LoVo (cell line): ENCODE measurements at places on chromosomes 1 and 21.

DNA sequence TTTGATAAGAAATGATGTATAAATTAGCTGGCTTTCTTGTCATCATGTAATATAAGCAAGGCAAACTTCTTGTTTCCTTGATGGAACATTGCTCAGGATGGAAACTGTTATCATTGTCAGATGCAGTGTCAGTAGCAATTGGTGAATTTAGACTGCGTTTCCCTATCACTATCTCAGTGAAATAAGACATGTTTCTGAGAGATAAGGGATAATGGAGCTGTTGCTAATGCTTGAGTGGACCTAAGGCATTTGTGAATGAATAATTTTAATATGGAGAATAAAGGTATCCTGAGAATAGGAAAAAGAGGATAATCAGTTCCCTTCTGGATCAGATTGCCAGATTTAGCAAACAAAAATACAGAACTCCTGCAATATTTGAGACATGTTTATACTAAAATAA, 160.9 kb downstream of the HLX start:
- no peak for DNase-seq

GRCh38 chr1:19532519-19532918, 47.2 kb upstream of the CAPZB start:
- no peak for DNase-seq

- DNase-seq: no peak
Observed at GRCh38 chr1:115463347-115463746, 125.3 kb upstream of the NGF start.

- no peak for DNase-seq
Observed at GRCh38 chr1:45635211-45635610, 11.4 kb upstream of the CCDC17 start.

DNA sequence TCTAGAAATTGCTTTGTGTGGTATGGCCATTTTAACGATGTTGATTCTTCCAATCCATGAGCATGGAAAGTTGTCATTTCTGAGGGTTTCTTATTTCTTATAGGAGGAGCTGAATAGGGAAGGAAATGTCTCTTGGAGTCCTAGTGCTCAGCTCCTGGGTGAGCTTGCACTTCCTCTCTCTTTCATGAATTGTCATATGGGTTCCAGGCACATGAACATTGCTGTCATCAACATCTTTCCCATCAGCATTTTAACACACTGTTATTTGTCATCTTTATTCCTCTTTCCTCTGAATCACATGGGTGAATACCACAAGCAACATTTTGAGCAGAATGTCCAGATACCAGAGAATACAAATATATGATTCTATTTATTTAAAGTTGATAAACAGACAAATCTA, 23.4 kb downstream of the SLAMF6 start:
- no peak for DNase-seq

DNA sequence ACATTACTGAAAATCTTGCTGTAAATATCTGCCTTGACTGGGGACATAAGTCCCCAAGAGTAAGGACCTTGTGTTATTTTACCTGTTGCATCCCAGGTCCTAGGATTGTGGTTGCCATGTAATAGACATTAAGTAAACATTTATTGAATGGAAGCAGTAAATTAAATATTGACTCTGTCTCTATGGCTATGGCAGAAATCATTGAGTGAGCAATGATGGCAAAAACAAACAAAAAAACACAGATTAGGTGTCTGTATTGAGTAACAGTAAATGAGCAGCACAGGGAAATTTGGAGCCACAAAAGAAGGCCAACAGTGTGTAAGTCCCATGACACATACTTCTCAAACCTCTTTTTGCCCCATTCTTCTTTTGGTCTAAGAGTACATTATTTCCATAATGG, 240.4 kb downstream of the NFIA start:
- no peak for DNase-seq

DNA sequence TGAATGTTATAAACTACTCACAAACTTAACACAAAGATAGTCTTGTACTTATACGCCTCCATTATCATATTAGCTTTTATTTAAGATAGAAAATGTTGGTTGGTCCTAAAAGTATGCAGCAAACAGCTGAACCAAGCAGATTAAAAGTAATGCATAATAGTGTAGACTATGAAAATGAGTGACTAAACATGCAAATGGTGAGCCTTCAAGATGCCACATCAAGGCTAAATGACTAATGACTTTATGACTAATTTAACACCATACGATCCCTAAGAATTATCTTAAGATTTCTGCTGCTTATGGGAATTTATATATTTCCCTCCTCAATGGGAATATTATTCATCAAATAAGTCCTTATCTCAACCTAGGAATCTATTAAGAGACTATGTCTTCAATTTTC, 4.6 kb downstream of the GPATCH2 start:
- DNase-seq: no peak

DNA sequence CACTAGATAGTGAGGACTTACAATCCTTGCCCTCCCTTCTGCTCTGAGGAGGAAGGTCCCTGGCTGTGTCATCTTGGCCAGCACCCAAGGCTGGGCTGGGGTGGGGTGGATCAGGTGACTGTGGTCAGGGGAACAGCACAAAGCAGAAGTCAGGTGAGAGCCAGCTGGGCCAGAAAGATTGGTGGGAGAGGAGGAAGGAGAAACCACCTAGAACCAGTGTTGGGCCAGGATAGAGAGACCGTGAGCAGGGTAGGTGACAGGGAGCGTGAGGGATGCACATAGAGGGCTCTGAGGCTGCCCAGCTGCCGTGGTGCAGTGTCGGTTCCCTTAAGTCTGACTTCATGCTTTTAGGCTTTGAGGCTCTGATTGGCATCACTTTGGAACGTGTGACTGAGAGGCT, 22.7 kb downstream of the NCF2 start:
- peak; percentile 46 for DNase-seq

GRCh38 chr1:212771341-212771740, 20.2 kb downstream of the NSL1 start:
- no peak for DNase-seq

- DNase-seq: no peak
Observed at GRCh38 chr21:21018821-21019220, 20.6 kb downstream of the NCAM2 start.
